ENCODE measurements at places on chromosomes 5 and 9.

GRCh38 chr9:97512966-97513560 is 11.6 kb downstream of the TMOD1 start:
- DNase-seq, result no peak

DNA sequence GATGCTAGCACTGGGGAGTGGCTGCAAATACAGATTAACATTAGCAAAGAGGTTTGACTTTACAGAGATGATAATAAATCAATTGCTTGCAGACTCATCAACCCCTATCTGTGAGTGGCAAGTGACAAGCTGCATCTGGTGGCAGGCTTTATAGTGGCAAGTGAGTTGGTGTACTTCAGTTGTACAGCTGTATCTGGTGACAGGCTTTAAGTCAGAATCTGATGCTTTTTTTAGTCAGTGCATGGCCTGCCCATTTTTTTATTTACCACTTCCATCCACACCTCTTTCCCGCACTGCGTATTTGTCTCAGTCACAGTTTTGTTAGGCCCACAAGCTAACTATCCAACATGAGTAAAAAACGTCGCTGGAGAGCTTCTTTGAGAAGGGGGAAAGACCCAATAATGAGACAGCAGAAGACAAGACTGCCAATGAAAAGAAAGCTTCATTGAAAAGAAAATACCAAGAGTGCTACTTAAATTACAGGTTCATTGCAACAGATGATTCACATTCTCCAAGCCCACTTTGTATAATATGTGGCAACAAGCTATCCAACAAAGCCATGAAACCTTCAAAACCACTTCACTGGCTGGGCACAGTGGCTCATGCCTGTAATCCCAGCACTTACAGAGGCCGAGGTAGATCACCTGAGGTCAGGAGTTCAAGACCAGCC is 23.1 kb downstream of the ANP32B start:
- no peak for DNase-seq

GRCh38 chr5:138180183-138180782 is 1.4 kb downstream of the KIF20A start:
- DNase-seq, result no peak

GRCh38 chr5:42621662-42622061 is 135.0 kb upstream of the CCDC152 start:
- DNase-seq, result no peak

GRCh38 chr9:116377179-116377798 is 223.7 kb downstream of the PAPPA start:
- DNase-seq, result peak; percentile 49

- no peak for DNase-seq
Observed at GRCh38 chr9:114462791-114463190, 42.5 kb downstream of the WHRN start.

- DNase-seq, result no peak
Observed at GRCh38 chr5:65108786-65109743, 340.3 kb downstream of the CWC27 start.

DNA sequence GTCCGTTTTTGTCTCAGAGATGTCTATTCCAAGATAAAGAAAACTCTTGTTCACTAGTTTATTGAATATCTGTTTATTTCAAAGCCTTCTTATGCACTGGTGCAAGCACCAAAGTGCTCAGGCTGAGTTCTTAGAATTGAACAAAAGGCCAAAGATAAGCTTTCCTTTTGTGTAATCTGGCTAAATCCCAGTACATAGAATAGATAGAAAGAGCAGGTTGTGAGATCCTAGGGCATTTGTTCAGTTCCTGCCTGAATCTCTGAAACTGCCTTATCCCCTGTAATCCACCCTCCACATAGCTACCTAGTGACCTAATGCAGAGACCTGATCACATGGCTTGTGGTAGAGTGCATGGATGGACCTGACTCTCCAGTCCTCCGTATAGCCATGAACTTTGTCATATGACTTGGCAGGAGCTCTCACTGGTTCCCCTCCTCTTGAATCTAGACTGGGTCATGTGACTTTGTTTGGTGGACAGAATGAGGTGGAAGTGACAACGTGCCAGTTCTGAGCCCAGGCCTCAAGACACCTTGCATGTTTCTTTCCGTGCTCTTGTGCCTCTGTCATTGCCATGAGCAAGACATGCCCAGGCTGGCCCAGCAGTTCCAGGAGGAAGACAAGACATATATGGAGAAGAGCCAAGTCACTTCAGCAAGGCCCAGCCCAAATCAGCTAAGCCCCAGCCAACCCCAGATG is 139.3 kb upstream of the SHB start:
- DNase-seq, result peak; percentile 61

- no peak for DNase-seq
Observed at GRCh38 chr9:69020301-69021145, 6.6 kb upstream of the PRKACG start.

GRCh38 chr5:173736374-173736773 is 119.9 kb upstream of the BOD1 start:
- DNase-seq, result no peak

GRCh38 chr5:71482132-71482531 is 26.7 kb downstream of the BDP1 start:
- DNase-seq, result no peak

- no peak for DNase-seq
Observed at GRCh38 chr5:82445726-82446335, 167.7 kb upstream of the RPS23 start.

DNA sequence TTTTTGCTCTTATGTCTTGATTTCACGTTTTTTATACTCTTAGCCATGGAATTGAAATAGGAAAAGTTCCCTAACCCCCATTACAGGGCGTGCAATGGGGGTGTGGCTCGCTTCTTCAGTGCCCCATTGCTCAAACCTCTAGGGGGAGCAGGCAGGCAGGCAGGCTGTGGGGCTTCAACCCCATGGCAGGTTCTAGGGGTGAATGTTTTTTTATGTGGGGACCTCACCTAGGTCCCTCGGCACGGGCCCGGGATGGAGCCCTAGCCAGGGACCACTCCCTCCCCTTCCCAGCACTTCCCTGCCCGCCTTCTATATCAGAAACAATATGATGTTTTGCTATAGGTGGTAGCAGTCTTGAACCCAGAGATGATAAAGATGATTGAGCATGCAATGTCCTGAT is 221.3 kb upstream of the SMC2 start:
- DNase-seq, result no peak

All from retinal pigment epithelial cell (primary cell).